ENCODE measurements at places on chromosomes 16 and 17. TPM values are rescaled to one million over a fixed set of nuclear protein-coding genes. Genes with fewer than 3 reads are reported as not detected.

GRCh38 chr17:76199469-76199868 lies 40.8 kb downstream of the RNF157 start:
- no peak overlapping the region for H3K4me3 ChIP-seq
- no peaks in the 10 kb centered on the region for H3K27me3 ChIP-seq
- DNase-seq, result peak; percentile 83
- peak overlapping the region; percentile 91 for H3K27ac ChIP-seq

DNA sequence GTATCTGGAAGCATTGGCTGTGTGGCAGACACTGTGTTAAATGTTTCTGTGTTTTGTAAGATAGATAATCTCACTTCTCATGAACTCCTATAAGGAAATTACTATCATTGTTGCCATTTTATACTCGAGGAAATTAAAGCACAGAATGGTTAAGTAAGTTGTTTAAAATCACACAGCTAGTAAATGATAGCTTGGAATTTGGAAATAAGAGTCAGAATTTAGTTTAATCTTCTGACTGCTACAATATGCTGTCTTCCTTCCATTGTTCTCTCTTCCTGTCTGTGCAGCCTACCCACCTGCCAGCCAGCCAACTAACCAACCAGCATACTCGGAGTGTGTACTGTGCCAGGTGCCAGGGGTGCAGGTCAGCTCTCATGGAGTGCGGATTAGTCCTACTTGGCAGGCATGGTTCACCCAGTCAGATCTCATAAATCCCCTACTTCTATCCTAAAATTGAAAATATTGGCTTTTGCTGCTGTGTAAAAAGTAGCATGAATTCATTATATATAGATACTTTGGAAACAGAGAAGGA lies 79.9 kb upstream of the LGALS9 start:
- no peak overlapping the region for H3K27ac ChIP-seq
- peaks cover 17% of the 10 kb centered on the region for H3K36me3 ChIP-seq
- peaks cover 39% of the 10 kb centered on the region for H3K4me1 ChIP-seq
- DNase-seq, result no peak
- no peak overlapping the region for H3K4me3 ChIP-seq
- H3K27me3 ChIP-seq, result no peaks in the 10 kb centered on the region

- no peak within 1 kb of the TSS for H3K27ac ChIP-seq
- peaks cover 32% of the 10 kb centered on the region for H3K27me3 ChIP-seq
- no peak within 1 kb of the TSS for H3K4me3 ChIP-seq
- H3K4me1 ChIP-seq, result peaks cover 3% of the 10 kb centered on the region
Observed at GRCh38 chr17:181245-182049, at the start of gene DOC2B. Gene DOC2B (minus strand): TSS chr17:181650. CDS start chr17:181479, 171 bp downstream.

Gene TP53TG3F
- total RNA-seq, result not detected

GRCh38 chr16:74747-75334 lies 2.4 kb upstream of the RHBDF1 start:
- peaks cover 28% of the 10 kb centered on the region for H3K4me1 ChIP-seq
- H3K27ac ChIP-seq, result no peak overlapping the region
- H3K4me3 ChIP-seq, result no peak overlapping the region
- peaks cover 4% of the 10 kb centered on the region for H3K36me3 ChIP-seq
- no peak for DNase-seq

GRCh38 chr17:673200-673681 lies 41.4 kb downstream of the VPS53 start:
- H3K36me3 ChIP-seq, result peaks cover 8% of the 10 kb centered on the region
- no peak overlapping the region for H3K27ac ChIP-seq
- no peak for DNase-seq
- no peaks in the 10 kb centered on the region for H3K4me1 ChIP-seq
- no peaks in the 10 kb centered on the region for H3K27me3 ChIP-seq

Gene PDIA2
- not detected for total RNA-seq

GRCh38 chr17:7186241-7186640 lies 7.1 kb upstream of the ASGR1 start:
- no peaks in the 10 kb centered on the region for H3K4me1 ChIP-seq
- no peaks in the 10 kb centered on the region for H3K27me3 ChIP-seq
- H3K36me3 ChIP-seq, result no peaks in the 10 kb centered on the region
- H3K4me3 ChIP-seq, result no peak overlapping the region
- no peak overlapping the region for H3K27ac ChIP-seq

- H3K27me3 ChIP-seq, result no peaks in the 10 kb centered on the region
- H3K36me3 ChIP-seq, result peaks cover 33% of the 10 kb centered on the region
- H3K4me1 ChIP-seq, result no peaks in the 10 kb centered on the region
- DNase-seq, result no peak
- no peak overlapping the region for H3K27ac ChIP-seq
Observed at GRCh38 chr17:42950044-42950783, 14.0 kb downstream of the AARSD1 start.

DNA sequence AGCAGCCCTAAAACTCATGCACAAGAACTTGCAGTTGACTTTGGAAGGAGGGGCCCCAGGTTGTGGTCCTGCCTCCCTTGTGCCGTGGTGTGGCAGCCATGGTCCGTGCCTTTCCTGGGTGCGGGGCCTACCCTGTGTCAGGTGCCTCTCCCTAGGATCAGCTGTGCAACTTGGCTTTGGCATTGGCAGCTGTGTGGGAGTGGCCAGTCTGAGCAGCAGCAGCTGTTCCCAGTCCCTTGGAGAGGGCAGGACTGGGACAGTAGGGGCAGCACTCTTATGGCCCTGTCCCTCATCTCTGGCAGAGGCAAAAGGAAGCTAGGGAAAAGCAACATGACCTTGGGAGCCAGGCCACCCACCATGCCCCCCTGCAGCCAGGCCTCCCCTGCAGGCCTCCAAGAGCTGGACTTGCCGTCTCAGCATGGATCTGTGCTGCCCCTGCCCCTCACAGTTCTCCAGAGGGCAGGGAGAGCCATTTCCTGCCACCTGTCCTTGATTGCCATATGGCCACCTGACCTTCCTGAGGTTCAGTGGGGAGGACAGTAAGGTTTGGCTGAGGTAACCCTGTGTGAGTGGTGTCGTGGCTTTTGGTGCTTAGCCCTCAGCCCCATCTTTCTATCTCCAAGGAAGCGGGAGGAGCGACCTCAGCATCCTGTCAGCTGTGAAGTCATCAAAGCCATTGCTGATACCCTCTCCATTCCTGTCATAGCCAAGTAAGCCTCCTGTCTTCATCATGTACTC lies 15.5 kb upstream of the NFATC3 start:
- peaks cover 59% of the 10 kb centered on the region for H3K4me1 ChIP-seq
- peak overlapping the region; percentile 86 for H3K27ac ChIP-seq
- peaks cover 63% of the 10 kb centered on the region for H3K36me3 ChIP-seq
- DNase-seq, result peak; percentile 64
- H3K27me3 ChIP-seq, result no peaks in the 10 kb centered on the region

Gene TAT
- total RNA-seq, result not detected

DNA sequence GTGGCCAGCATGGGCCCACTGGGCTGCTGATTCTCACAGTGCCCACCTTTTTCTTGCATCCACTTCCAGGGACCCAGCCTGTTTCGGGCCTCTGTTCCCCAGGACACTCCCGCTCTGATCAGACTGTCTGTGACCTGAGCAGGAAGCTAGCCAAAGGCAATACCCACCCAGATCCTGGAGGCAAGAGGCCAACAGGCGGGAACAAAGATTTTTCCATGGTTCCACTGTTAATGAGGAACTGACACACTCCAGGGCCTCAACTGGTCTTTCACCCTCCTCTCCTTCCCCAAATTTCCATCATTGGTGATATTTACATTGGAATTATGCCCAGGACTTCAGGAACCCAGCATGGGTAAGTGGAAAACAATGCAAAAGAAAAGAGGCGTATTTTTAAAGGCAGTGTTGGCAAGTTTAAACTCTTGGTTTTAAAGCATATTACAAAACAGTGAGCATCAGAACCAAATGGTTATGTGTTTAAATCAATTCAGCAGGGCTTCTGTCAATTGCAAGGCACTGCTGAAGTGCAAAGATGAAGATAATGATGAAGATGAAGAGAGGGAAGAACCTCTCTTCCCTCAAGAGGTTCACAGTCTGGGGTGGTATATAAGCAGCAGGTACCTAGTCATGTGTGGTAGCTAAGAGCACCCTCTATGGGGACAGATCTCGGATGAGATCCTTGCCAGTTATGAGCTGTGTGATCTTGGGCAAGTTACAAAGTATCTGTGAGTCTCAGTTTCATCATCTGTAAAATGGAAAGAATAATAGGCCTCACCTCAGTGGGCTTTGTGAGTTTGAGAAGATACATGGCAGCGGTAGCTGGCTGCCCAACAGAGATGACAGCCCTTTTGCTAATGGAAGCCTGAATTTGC lies 14.4 kb upstream of the ATP2A3 start:
- no peak overlapping the region for H3K27ac ChIP-seq
- H3K27me3 ChIP-seq, result no peaks in the 10 kb centered on the region
- H3K36me3 ChIP-seq, result no peaks in the 10 kb centered on the region
- no peak for DNase-seq

DNA sequence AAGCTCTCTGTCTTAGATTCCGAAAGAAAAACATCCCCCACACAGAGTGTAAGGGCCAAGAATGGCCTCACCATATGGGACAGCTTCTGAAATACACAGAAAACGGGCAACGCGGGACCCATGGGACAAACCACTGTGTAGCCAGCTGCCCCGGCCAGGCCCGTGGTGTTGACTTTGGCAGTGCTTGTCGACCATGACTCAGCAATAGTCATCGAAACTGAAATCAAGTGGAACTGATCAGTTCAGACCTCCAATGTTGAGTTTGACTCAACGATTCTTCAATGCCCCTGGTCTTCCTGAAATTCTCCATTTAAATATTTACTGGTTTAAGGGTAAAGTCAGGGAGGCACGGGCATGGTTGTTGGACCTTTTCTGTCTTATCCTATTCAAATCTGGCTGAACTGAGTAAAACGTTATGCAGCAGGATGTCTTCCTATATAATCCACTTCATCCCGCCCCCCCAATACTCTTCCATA lies 27.5 kb downstream of the ZFHX3 start:
- no peaks in the 10 kb centered on the region for H3K36me3 ChIP-seq
- no peaks in the 10 kb centered on the region for H3K27me3 ChIP-seq
- H3K4me1 ChIP-seq, result no peaks in the 10 kb centered on the region
- no peak overlapping the region for H3K4me3 ChIP-seq

Gene TBC1D3K
- not detected for total RNA-seq

- DNase-seq, result no peak
- no peaks in the 10 kb centered on the region for H3K36me3 ChIP-seq
- peaks cover 3% of the 10 kb centered on the region for H3K27me3 ChIP-seq
- H3K4me3 ChIP-seq, result no peak overlapping the region
- no peak overlapping the region for H3K27ac ChIP-seq
Observed at GRCh38 chr17:70230850-70231640, 61.7 kb downstream of the KCNJ2 start.

- peaks cover 30% of the 10 kb centered on the region for H3K4me1 ChIP-seq
- no peaks in the 10 kb centered on the region for H3K27me3 ChIP-seq
- H3K36me3 ChIP-seq, result peaks cover 8% of the 10 kb centered on the region
- H3K4me3 ChIP-seq, result no peak overlapping the region
- peak; percentile 38 for DNase-seq
Observed at GRCh38 chr16:67781565-67781921, 24.8 kb downstream of the RANBP10 start.

Gene C17orf50
- not detected for total RNA-seq

GRCh38 chr17:32111141-32111771 lies 31.0 kb upstream of the RHOT1 start:
- H3K4me3 ChIP-seq, result no peak overlapping the region
- H3K27me3 ChIP-seq, result no peaks in the 10 kb centered on the region
- peak; percentile 74 for DNase-seq
- no peak overlapping the region for H3K27ac ChIP-seq
- no peaks in the 10 kb centered on the region for H3K36me3 ChIP-seq

Gene PRSS8
- total RNA-seq, result not detected
